ENCODE measurements at places on chromosomes 4 and X.

DNA sequence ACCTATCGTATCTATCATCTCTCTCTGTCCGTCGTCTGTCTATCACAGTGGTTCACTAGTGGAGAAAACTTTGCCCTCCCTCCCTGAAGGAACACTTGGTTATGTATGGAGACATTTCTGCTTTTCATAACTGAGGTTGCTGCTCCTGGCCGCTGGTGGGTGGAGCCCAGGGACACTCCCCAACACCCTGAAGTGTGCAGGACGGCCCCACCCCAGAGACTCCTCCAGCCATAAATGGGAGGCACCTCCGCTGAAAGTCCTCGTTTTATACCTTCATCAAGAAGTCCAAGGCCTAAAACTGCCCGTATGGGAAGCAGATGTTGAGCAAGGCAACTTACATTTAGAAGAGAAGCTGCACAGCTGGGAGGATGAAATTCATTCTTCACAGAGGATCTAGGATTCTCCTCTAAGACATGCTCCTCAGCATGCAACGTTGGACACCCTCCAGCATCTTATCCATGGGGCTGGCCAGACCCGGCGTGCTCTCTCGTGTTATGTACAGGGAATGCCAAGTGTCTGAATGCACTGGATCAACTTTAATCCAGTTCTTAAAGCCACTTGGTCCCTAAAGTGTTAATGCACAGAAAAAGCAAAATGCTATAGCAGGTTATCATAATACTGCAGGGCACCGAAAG, 43.5 kb downstream of the PRKX start:
- no peak for DNase-seq

DNA sequence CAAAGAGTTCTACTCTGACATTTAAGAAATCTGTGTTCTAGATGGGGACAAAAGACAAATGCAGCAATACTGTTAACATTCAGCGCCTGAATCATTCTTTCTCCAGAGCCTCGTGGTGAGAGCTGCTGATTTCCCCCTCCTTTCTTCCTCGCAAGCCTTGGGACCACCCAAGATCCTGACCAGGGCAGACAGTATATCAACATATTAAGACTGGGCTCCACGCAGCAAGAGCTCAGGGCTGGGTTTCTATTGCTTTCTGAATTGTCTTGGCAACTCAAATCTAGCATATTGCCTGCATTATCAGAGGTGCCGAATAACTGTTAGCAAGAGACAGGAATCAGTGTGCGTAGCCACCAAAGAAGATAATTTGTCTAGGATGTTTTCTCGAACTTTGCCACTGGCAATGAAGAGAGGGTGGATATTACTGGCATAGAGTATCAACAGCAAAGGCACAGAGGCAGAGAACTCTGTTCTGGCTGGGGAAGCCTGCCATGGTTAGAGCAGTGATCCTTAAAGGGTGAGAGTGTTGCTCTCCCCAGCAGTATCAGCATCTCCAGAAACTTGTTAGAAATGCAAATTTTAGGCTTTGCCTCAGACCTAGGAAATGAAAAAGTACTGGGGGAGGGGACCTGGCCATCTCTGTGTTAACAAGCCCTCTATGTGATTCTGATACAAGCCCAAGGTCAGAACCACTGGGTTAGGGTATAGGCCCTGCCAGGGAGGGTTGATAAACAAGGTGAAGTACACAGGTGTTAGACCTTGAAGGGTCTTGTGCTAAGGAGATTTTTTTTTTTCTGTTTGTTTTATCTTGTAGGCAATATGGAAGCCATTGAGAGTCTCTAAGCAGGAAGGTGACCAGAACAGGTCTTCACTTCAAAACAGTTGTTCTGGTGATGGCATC, 46.2 kb upstream of the MID1IP1 start:
- no peak for DNase-seq

GRCh38 chr4:84232309-84233095, 266.6 kb downstream of the NKX6-1 start:
- DNase-seq: no peak

DNA sequence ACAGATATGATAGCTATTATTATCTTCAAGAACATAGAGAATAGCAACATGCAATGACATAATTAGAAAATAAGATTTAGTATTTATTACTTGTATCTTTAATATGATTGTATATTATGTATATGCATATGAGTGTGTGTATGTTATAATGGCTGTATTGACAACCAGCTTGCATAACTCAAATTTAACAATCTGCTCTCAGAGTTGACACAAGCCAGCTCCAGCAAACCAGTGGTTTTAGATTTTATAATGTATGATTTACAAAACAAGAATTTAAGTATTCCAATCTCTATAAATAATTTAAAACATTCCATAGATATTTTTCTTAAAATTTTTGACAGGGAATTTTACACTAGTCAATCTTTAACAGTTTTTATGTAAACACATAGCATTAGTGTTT, 935.9 kb upstream of the EPHA5 start:
- DNase-seq: no peak

- no peak for DNase-seq
These were observed 46.8 kb downstream of the STEEP1 start for GRCh38 chrX:119518371-119518770.

- no peak for DNase-seq
These were observed 107.5 kb downstream of the GUCY2F start for GRCh38 chrX:109374262-109374960.

GRCh38 chr4:7214359-7214758, 22.0 kb downstream of the SORCS2 start:
- no peak for DNase-seq

DNA sequence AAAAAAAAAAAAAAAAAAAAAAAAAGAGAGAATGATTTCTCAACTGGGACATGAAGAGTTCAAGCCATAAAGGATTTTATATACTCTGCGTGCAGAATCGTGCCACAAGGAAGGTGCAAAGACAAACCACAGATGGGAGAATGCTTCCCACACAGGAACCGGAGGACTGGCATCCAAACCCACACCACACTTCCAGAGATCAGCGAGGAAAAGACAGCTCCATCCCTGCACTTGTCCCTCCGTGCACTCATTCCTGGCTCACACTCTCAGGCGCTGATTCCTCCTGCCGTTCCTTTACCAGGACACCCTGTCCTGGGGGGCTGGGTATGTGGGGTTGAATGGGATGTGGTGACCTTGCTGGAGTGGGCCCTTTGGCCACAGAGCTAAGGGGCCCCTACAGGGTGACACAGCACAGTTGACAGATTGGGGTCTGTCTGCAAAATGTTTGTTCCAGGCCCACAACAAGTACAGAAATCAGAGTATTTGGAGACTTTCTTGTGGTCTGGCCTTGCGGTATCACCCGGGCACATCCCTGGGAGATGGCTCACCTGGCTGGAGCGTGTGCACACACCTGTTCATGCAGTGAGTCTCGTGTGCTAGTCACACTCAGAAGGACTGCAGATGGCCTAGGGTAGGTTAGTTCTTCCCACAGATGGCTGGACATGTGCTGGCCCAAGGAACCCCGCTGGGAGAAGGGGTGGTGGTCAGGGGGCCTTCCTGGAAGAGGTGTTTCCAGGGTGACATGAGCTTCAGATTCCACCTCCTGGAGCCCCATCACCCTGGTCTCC, 55.4 kb upstream of the GPR78 start:
- DNase-seq: no peak

GRCh38 chr4:14771094-14771493, 231.2 kb upstream of the CPEB2 start:
- DNase-seq: no peak

DNA sequence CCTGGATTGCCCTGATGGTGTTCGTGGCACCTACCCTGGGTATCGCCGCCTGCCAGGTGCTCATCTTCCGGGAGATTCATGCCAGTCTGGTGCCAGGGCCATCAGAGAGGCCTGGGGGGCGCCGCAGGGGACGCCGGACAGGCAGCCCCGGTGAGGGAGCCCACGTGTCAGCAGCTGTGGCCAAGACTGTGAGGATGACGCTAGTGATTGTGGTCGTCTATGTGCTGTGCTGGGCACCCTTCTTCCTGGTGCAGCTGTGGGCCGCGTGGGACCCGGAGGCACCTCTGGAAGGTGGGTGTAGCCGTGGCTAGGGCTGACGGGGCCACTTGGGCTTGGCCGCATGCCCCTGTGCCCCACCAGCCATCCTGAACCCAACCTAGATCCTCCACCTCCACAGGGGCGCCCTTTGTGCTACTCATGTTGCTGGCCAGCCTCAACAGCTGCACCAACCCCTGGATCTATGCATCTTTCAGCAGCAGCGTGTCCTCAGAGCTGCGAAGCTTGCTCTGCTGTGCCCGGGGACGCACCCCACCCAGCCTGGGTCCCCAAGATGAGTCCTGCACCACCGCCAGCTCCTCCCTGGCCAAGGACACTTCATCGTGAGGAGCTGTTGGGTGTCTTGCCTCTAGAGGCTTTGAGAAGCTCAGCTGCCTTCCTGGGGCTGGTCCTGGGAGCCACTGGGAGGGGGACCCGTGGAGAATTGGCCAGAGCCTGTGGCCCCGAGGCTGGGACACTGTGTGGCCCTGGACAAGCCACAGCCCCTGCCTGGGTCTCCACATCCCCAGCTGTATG, 1.8 kb downstream of the AVPR2 start:
- DNase-seq: no peak

DNA sequence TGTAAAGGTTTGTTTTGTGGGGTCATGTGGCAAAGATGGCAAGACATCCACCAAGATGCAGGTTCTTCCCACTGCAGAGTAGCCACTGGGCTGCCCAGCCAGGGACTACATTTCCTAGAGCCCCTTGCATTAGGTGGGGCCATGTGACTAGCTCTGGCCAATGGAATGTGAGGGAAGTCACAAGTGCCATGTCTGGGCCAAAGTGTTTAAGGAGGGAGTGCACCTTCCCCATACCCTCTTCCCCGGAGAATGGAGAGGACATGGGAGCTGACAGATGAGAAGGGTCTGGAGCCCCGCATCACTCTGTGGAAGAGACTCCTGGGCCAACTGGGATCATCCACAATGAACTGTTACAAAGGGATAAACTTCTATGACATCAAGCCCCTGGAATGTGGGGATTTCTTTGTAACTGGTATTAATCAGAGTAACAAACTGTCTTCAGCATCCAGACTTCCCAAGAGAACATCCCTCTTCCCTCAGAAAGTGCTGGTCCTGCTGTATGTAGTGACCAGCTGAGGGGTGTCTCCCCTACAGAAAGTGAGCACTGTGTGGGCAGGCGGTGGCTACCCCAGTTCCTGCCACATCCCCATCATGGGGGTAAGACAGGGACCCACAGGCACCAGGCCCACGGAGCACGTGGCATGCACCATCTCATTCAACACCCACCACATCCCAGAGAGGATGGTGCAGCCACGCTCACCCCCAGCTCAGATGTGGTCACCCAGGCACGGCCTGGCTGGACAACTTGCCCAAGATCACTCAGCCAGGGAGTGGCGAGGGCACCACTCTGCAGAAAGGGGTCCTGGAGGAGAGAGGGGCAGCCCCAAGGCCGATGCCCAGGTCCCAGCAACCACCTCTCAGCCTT, 10.9 kb downstream of the PPP2R2C start:
- no peak for DNase-seq

GRCh38 chrX:130028196-130028595, 45.8 kb downstream of the BCORL1 start:
- peak; percentile 6 for DNase-seq

GRCh38 chr4:189659287-189659686, 281.4 kb upstream of the FRG1 start:
- DNase-seq: no peak

GRCh38 chr4:4689694-4690440, 148.0 kb upstream of the STX18 start:
- DNase-seq: no peak

DNA sequence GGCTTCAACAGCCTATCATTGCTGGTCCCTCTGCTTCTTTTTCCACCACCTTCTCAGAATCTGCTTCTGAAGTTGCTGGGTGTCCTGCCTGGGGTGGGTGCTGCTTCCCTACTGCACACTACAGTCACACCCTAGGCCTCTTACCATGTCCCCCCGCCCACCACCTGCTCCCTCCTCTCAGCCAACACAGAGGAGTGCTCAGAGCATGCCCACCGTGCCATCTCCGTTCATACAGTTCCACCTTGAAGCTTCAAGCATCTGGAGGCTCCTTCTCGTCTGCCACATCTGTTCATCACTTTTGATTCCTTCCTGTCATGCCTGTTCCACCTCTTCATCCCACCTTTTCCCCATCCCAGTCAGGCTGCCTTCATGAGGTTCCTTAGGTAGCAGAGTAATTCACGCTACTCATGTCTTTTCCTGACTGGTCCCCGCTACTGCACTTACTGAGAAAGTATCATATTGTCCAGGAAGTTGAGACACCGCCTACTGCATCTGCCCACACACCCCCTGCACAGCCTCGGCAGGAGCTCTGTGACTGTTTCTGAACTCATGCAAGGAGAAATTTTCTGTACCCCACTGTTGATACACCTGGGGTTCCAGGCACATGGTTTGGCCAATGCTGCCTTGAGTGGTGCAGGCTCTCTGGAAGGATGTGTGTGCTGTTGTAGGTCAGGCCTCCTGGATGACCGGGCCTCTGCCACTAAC, 39.5 kb downstream of the HADH start:
- DNase-seq: no peak

- no peak for DNase-seq
These were observed 118.0 kb upstream of the WDFY3 start for GRCh38 chr4:85084371-85085094.
